Activated CD4-positive, alpha-beta T cell treated with anti-CD3 and anti-CD28 coated beads, Interleukin-2, amount 50 U/mL, for 1 hour (primary cell): ENCODE measurements at places on chromosomes 1 and 21.

GRCh38 chr1:242199776-242200458 is 201.0 kb upstream of the MAP1LC3C start:
- no peak for DNase-seq

DNA sequence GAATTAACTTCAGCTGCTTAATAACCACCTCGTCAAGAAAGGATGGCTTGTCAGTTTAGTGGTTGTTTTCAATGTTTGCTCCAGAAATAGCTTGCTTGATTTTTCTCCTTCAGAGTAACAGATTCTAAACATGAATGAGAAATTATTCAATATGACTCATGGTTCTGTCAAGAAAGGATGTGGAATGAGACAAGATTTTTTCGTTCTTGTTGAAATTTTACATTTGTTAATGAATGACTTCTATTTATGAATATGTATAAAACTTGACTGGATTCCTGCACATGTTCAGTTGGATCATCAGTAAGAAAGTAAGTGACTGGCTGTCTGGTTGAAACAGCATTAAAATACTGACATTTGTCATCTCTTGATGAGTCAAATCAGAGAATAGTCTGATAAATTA is 38.3 kb downstream of the IFI44 start:
- no peak for DNase-seq

DNA sequence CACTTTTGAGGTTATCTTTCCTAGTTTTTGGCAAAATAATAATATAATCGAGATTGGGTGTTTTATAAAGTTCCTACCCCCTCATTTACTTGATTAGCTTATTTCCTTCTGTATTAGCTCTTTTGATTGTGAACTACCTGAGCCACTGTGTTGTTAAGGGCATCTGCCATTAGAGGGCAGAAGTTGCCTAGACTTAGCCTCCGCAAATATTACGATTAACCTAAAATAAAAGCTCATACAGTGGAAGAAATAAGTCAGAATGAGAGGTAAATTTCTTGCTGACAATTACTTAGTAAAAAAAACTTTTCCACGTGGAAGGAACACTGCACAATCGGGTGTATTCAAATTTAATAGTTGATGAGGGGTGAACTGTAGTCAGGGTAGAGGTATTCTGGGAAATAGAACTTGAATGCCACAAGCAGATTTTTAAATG is 2.3 kb downstream of the H3-3A start:
- peak; percentile 32 for DNase-seq

DNA sequence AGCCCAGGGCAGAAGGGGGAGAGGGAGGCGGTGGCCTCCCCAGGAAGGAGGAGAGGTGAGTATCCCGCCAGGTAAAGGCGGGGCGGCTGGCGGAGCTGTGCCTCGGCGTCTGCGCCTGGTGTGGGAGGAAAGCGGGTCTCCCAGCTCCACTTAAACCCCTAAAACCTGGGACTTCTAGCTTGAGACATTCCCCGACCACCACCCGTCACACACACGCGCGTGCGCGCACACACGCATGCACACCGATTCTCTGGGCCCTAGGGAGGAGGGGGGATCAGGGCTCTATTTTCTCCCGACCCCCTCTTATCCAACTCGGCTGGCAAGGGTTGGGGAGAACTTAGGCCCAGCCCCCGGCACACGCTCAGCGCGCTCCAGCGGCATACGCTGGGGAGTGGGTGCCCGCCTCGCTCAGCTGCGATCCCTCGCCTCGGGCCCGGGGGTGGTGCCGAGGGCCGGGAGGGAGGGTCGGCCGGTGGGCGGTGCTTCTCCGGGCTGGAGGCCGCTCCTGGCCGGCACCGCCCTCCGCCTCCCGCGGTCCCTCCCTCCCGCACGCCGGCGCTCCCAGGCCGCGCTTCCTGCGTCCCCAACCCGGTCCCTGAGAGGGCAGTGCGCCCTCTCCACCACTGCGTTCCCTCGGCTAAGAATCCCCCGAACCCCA is at the start of gene TMEM51:
Gene TMEM51, plus strand, starts transcription at position 564 of the 658 bp plus-strand sequence. CDS start 61,341 bp downstream, outside the sequence.
- no peak for DNase-seq

DNA sequence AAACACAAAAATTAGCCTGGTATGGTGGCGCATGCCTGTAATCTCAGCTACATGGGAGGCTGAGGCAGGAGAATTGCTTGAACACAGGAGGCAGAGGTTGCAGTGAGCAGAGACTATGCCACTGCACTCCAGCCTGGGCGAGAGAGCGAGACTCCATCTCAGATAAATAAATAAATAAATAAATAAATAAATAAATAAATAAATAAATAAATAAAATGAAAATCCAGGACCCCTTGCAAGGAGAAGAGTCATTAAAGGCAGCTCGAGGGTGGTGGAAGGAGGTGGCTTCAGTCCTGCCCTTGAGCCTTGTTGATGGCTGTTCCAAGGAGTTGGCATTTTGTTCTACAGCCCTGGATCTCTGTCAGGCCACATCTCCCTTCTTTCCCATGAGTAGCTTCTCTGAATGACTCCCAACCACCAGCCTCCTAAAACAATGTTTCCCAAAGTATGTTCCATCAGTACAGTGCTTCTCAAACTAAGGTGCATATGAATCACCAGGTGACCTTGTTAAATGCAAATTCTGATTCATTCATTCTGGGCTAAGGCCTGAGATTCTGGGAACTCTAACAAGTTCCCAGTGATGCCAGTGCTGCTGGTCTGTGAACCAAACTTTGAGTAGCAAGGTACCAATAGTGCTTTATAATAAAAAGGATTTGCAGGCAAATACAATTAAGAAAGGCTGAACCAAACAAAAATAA is 99.0 kb downstream of the KCNN3 start:
- no peak for DNase-seq

- no peak for DNase-seq
These were observed 50.7 kb downstream of the RGS7 start for GRCh38 chr1:241306125-241306790.

GRCh38 chr1:107232426-107232825 is 91.6 kb downstream of the NTNG1 start:
- no peak for DNase-seq

DNA sequence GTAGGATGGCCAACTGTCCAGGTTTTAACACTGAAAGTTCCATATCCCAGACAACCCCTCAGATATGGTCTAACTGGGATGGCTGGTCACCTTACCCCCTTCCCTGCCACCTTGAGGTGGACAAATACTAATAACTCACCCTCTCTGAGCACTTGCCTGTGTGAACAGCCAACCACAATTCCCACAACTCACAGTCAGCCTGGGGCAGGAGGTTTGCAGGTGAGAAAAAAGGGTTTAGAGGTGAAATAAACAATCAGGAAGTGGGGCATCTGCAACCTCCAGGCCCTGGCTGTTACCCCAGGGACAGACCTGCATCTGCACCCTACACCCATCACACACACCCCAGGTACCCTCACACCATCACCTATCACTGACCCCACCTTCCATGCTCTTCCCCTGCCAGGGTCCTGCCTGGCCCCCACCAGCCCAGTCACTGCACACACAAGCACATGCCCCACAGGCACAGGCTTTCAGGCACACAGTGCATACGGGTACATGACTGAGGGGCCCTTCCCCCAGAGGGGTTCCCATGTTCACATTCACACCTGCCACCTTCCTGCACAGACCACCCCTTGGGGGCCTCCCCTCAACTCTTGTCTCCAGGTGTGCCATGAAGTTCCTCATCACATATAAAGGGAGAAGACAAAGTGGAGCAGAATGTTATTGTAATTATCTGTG is 679.5 kb downstream of the MATN1 start:
- no peak for DNase-seq

GRCh38 chr1:110185181-110185580 is 24.9 kb upstream of the KCNC4 start:
- no peak for DNase-seq
